ENCODE measurements at places on chromosomes 1 and 21.

- no peak for DNase-seq
Observed at GRCh38 chr1:154747740-154748404, 122.2 kb downstream of the KCNN3 start.

- DNase-seq, result no peak
Observed at GRCh38 chr1:230283678-230284077, 142.5 kb downstream of the PGBD5 start.

- DNase-seq, result peak; percentile 72
Observed at GRCh38 chr1:1230656-1231399, 973 bp downstream of the SDF4 start.

DNA sequence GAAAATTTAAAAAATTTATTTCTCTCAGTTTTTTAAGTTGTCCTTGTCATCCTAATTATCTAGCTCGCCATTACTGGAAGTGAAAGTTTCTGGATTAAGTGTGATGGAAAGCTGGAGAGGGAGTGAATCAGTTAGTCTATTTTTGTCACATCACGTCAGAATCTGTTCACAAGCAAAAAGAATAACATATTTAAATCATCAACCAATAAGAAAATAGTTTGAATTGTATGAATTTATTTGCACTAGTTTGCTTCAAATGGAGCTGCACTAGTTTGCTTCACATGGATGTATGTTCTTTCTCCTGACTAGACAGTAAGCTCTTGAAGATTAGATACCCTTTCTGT is 22.8 kb downstream of the PHC2 start:
- DNase-seq, result no peak

DNA sequence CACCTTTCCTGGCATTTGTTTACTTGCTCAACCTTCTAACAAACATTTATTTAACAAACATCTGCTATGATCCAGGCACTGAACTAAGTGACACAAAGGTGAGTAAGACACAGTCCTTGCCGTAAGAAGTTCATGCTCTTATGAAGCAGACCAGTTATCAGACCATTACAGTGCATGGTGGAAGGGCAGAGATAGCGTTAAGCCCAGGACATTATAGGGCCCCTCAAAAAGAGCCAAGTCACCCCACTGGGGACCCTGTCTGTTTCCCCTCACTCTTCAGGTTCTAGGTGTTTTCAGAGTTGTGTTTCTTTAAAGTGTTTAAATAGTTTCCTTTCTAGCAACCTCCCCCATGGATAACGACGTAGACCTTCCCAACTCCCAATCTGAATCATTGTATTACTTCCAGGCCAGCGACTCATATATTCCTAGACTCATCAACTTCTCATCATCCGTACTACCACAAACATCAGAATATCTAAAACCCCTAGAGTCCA is 39.3 kb downstream of the TCP10L start:
- no peak for DNase-seq

DNA sequence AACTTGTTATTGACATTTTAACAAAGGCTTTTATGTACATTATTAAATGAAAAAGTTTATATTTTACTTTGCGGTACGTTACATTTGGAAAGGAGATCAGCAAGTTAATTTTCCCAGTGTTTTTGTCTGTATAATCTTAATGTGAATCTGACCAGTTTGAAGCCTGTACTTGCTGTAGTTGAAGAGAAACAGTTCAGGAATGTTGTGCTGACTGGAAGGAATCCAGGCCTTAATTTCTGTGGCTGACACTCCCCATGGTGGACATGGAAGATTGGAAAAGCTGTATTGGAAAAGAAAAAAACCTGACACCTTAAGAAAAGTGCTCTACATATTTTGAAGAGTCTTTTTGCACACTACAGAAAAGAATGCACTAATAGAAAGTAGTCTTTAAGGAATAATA is 15.5 kb downstream of the LEPR start:
- peak; percentile 62 for DNase-seq

Measured in fibroblast of gingiva (primary cell).